Nucleus accumbens (tissue), 56 donors: ENCODE measurements at places on chromosomes 7 and 10.
A peak's percentile ranks its signal among the peaks of the same experiment; 100 is the strongest.

DNA sequence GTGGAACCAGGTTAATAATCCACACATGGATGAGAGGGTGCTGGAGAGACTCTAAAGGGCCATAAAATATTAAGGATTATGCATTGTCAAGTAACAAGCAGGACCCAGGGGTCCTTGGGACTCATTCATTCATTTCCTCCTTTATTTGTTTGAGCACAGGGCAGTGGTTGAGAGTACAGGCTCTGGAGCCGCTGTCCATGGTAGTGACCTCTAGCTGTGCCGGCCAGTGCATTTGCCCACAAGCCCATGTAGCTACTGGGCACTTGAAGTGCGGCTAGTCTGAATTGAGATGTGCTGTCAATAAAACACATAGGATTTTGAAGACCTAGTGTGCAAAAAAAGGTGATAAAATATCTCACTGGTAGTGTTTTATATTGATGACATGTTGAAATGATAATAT lies 137.6 kb downstream of the C10orf105 start:
- no peak for DNase-seq

DNA sequence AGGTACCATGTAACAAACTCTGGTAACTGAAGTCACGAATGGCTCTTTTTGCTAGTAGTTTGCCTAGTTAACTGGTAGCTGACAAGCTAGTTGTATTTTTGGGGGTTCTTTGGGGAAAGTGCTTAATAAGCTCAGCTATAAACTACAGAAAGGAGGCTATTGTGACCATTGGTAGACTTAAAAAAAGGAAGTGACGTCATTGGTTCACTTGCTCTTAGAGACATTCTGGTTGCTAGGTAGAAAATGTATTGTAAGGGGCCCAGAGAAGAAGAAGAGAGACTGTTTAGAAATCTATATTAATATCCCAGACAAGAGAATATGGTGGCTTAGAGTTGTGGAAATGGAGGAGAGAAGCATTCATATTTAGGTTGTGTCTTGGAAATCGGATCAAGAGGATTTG lies 103.0 kb downstream of the NXPH1 start:
- no peak for DNase-seq

DNA sequence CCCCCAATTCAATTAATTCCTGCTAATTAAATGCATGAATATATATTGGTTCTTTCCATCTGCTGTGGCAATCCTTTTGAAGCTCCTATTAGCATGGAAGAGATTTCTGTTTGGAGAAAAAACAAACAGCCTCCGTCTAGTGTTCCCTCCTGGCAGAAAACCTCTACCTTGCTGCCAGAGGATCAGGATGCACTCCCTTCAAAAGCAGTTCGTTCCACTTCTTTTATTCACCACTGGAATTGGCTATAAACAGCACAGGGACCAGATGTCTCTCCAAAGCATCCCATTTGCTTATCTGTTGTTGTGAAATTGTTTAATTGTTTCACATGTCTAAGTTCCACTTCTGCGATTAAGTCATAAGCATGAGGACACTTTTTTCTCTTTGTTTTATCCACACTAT lies 77.8 kb upstream of the PTN start:
- no peak for DNase-seq

DNA sequence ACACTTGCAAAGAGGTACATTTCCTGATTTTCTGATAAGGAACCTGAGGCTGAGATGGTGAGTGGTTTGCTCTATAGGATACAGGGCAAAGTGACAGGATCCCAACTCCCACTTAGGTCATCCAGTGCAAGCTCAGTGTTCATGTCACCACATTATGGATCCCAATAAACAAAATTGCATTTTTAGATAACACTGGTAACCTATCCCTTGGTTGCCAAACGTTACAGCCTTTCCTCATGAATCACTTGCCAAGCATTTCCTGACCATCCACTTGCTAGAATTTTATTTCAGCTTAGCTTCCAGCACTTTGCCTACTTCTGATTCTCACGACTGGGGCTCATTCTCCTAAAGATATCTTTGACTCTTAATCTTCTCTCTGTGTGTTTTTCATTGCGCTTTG lies 131.4 kb upstream of the ODAD2 start:
- no peak for DNase-seq

- no peak for DNase-seq
Observed at GRCh38 chr10:79299397-79300241, 47.6 kb upstream of the PPIF start.

DNA sequence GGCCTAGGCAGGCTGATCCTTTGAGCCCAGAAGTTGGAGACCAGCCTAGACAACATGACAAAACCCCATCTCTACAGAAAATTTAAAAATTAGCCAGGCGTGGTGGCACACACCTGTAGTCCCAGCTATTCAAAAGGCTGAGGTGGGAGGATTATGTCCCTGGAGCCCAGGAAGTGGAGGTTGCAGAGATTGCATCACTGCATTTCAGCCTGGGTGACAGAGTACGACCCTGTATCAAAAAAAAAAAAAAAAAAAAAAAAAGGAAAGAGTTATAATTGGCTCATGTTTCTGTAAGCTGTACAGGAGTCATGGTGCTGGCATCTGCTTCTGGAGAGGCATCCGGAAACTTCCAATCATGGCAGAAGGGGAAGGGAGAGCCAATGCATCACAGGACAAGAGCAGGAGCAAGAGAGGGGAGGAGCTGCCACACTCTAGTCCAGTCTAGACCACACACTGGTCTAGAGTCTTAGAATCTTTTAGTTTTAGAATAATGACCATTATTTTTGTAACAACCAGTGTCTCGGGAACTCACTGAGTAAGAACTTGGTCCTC lies 16.8 kb downstream of the DOCK1 start:
- DNase-seq = no peak

DNA sequence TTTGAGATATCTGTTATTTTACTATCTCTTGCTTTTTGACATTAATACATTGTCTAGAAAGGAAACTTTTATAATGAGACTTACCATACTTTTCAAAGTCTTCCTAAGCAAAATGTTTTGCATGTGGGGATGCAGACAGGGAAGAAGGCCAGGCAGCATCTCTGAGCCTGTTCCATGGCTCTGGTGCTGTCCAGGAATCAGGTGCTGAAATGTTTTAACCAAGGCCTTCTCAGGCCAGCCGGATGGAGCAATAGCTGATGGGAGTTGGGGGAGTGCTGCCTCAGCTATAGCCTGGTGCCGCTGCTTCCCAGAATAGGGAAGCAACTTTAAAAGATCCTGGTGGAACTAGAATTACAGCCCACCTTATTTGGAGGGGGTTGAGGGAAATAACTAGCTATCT lies 38.5 kb downstream of the CRTAC1 start:
- no peak for DNase-seq

DNA sequence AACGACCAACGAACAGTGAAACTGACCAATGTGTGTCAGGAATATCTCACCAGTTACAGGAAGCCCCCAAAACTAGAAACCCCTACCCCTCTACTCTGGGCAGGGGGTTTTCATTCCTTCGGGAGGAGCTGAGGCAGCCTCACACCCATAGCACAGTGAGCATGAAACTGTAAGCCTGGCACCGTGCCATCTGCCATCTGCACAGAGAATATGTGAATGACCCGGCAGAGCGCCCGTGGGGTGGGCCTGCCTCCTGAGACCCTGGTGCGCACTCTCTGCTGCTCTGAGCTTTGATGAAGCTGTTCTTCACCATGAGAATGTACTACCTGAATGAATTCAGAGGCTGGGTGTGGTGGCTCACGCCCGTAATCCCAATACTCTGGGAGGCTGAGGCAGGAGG lies 27.1 kb downstream of the DAGLB start:
- DNase-seq = no peak

- no peak for DNase-seq
Observed at GRCh38 chr7:99041526-99041925, 102.4 kb downstream of the SMURF1 start.

GRCh38 chr7:149196151-149196704 lies 882 bp downstream of the ZNF282 start:
- DNase-seq = no peak

GRCh38 chr10:12605580-12606405 lies 256.4 kb downstream of the CAMK1D start:
- peak; percentile 41 for DNase-seq

GRCh38 chr7:78225534-78225933 lies 427.0 kb downstream of the PHTF2 start:
- no peak for DNase-seq

DNA sequence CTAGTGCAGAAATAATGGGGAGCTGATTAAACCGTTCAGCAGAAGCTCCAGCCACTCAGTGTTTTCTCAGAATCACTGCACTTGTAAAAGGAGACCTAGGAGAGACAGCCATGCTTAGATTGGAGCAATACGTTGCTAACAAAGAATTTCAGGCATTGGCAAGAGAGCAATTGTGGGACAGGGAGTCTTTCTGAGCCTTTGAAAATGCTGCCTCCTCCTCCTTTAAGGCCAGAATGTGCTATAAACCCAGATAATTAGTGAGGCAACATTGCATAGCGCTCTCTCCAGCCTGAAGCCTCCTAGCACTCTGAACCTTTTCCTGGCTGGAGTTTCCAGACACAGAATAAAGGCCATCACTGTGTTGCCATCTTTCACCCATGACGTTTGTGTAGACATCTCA lies 18.5 kb upstream of the PTPRN2 start:
- no peak for DNase-seq

DNA sequence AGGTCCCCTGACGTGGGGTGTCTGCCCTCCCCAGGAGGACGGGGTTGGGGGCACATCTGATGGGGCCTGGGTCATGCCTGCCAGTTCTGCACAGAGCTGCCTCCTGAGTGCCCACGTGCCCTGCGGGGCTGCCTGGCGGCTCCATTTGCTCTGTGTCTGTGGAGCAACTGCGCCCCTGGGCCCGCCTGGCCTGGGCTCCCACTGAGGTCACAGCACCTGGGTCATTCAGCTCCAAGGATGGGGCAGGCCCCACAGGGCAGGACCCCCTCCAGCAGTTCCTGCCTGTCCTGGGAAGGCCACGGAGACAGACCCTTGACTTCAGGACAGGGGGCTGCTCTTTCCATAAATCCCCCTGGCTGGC lies 590.6 kb downstream of the PTPRN2 start:
- no peak for DNase-seq

GRCh38 chr7:4834601-4835397 lies 27.0 kb downstream of the PAPOLB start:
- no peak for DNase-seq

DNA sequence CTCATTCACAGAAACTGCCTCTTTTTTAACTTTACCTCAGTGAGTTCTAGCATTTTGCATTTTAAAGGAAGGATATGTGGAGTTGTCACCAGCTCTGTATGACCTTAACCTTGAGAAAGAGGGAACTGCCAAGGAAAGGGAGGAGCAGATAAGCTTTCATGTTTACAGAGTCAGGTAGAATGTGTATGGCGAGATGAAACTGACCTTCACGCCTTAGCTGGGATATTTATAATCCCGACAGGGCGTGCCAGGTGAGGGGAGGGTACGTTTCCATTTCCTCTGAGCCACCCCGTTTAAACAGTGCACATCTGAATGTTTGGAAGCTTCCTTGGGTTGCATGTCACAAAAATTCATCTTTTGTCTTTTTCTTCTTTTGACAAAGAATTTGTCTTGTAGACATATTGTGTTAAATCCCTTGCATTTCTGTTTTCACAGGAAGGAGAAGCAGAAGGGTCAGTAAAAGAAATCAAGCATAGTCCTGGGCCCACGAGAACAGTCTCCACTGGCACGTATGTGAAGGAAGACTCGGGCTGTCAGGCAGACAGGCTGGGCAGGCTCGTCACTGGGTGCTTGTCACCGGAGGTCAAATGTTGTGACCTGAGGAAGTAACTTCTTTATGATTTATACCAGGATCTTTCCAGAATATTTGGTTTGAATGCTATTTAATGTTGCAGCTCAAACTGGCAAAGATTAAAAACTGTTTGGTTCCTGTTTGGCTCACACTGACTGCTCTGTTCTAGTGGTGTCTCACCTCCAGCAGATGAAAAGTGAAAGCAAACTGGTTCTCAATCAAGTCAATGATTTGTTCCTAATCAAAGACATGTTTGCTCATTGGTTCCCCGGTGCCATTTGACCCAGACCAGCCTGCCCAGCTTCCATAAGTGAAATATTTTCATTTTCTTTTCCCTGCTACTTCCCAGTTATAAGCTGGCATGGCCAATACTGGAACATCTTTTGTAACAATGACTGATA lies 16.2 kb downstream of the OPTN start:
- DNase-seq = no peak

GRCh38 chr7:36137258-36137657 lies 15.8 kb upstream of the EEPD1 start:
- no peak for DNase-seq

GRCh38 chr7:135269921-135270320 lies 36.3 kb downstream of the STRA8 start:
- DNase-seq = no peak
